ENCODE measurements at places on chromosomes 12 and 14.

- no peak for DNase-seq
Measured at GRCh38 chr14:79197516-79197915, 1013.8 kb downstream of the DIO2 start.

DNA sequence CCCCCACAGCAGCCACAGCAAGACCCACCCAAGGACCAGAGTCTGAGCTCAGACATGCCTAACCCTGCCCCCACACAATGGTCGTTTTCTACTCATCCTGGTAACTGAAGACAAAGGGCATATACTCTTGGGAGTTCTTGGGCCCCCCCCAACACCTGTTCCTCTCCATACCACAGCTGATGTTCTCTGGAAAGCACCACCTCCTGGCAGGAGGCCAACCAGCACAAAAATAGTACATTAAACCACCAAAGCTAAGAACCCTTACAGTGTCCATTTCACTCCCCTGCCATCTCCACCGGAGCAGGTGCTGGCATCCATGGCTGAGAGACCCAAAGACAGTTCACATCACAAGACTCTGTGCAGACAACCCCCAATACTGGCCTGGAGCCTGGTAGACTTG, 80.6 kb upstream of the DAAM1 start:
- DNase-seq: no peak

DNA sequence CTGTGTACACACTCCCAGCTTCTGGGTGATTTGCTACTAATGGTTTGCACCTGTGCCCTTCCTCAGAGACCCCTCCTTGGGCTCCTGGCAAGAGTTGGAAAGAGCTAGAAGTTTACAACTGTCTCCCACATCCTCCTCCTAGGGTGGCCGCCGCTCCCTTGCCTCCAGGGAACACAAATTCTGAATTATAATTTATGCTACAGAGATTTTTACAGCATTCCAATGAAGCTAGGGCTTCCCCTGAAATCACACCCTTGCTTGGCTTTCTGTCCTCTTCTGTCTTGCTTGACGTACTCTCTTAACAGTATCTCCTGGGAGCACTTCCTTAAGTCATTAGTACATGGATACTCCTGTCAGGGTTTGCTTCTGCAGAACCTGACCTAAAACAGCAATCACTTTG, 180.2 kb downstream of the KCNA5 start:
- no peak for DNase-seq

DNA sequence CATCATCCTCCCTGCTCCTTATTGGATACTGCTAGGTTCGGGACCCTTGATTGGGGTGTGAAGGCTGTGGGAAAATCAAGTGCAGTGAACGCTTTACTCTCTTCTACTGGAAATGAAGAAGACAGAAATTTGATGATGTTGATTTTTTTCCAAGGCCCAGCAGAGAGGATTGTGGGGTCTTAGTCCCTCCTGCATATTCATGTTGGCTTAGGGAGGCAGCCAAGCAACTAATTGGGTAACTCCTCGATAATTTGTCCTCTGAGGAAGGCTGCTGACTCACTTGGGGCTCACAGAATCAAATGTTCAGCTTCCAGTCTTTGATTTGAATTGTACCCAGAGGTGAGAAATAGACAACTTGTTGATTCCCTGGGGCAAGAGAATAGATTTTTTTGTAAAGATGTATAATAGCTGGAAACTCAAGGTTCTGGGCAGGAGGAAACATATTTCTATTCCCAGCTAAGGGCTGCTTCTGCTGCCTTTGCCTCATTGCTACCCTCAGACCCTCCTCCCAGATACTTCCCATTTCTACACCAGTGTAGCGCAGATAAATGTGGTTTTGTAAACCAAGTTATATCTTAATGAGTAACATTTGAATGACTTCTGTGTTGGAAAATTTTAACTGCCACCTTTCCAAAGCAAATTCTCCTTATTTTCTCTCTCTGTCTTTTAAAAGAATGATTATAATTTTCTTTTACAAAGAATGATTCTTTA, 21.7 kb downstream of the NEUROD4 start:
- DNase-seq: no peak

- DNase-seq: no peak
Measured at GRCh38 chr12:91178781-91179180, 3.8 kb downstream of the DCN start.

DNA sequence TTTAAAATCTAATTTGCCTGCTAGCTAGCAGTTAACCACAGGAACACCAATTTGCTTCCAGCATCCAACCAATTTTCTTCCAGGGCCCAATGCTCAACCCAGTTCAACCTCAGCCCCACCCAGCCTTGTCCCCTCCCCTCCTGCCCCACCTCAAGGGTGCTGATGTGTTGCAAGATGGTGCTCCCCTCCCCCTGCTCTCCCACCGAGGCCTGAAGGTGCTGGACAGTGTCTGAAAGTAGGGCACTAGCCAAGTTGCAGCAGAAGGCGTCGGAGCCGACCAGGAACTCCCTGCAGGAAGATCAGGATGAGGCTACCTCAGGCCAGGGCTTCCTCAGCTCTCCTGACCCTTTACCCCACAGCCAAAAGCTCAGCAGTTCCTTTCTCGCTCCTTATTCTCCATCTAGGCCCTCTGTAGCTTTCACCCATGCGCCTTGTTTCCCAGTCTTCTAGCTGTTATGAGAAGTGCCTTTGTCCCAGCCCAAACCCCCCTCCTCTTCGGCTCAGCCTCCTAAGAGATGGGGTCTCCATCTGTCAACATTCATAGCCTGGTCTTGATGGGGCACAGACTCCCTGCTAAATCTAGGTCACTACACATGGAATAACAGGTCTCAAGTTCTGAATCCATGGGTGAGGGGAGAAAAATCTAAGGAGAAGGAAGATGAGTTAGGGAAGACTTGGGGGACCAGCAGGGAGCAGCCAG, 3.6 kb downstream of the STAT6 start:
- DNase-seq: peak; percentile 95

DNA sequence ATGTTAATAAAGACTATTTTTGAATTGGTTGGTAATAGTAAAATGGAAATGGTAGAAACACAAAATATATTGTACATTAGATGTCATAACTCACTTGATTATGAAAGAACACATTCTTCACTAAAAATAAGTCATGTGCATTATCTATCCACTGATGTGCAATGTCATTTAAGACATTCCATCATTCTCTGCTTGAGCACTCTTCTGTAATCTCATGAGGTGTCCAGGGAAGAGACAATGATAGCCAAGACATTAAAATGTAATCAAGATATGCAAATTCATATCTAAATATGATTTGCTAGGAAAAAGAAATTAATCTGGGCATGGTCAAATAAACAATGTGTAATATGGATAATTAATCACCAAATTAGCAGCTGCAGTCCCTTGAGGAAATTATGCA, 422.5 kb downstream of the BTG1 start:
- no peak for DNase-seq

- DNase-seq: no peak
Measured at GRCh38 chr12:85558684-85559083, 277.5 kb downstream of the RASSF9 start.

- no peak for DNase-seq
Measured at GRCh38 chr14:74653386-74654138, 41.5 kb upstream of the LTBP2 start.

DNA sequence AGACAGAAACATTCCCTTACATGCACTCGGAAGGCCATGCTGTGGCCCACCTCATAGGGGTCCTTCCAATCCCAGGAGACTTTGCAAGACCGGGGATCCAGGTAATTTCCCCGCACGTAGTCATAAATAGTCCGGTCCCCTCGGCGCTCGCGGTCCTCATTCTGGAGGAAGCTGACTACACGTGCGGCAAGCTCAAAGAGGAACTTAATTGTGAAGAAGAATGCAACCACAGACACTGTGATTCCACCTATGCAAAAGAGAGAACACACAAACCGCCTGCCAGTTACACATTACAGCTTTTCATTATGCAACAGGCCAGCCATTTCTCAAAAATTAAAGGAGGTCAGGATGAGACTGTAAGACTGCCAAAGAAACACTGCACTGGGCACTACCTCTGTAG, 28.4 kb downstream of the AREL1 start:
- peak; percentile 40 for DNase-seq

DNA sequence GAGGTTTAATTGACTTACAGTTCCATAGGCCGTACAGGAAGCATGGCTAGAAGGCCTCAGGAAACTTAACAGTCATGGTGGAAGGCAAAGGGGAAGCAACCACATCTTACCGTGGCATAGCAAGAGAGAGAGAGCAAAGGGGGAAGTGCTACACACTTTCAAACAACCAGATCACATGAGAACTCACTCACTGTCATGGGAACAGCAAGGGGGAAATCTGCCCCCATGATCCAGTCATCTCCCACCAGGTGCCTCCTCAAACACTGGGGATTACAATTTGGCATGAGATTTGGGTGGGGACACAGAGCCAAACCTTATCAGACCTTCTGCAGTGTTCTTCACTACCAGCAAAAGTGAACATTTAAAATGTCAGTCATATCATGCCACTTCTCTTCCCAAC, 58.9 kb downstream of the USP15 start:
- DNase-seq: no peak

DNA sequence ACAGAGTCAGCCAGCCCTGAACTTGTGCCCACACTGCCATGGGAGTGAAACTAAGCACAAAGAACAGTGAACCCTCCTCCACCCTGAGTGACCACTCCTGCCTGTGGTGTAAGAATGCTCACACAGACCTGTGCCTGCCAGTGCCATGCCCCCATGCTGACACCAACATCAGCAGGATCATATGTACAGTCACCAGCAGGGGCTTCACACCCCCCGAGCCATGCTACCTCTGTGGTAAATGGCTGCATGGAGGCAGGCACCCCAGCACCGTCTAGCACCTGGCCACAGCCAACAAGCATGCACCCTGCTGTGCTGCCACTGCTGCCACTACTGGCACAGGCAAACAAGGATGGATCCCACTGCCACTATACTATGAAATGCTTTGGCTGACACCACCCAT, 344.4 kb upstream of the CCDC196 start:
- no peak for DNase-seq

DNA sequence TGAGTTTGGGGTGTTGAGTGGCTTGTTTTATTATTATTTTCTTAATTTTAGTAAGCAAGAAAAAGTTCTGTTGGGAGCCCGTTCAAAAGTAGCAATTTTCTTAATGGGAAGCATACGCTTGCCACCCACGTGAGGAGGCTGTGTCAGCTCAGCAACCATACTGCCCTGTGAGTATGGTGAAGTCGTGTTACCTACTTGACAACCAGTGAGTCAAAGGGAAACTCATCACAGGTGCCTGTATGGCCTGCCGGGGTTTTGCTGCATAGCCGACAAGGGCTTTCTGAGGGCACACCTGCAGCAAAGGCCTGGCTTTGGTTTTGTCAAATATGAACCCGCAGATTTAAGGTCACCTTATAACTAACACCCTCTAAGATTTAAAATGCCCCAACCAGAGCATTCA, 31.1 kb downstream of the PITPNM2 start:
- DNase-seq: no peak

DNA sequence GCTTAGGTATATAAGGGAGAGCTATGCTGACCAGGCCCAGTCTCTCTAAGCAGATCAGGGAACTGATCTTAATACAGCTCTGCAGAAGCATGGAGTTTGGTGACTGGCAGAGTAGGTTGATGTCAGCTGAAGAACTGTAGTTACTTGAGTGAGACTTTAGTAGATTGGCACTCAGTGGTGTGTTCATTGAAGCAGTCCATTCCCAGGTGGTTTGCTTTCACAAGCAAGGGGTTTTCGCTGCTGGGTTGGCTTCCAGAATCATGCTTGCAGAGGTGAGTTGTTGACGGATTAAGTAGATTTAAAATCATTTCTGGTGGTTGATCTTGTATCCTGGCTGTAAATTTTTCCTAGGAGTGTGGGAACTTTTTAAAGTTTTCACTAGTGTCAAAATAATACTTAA, 6.5 kb upstream of the DHRS7 start:
- no peak for DNase-seq

DNA sequence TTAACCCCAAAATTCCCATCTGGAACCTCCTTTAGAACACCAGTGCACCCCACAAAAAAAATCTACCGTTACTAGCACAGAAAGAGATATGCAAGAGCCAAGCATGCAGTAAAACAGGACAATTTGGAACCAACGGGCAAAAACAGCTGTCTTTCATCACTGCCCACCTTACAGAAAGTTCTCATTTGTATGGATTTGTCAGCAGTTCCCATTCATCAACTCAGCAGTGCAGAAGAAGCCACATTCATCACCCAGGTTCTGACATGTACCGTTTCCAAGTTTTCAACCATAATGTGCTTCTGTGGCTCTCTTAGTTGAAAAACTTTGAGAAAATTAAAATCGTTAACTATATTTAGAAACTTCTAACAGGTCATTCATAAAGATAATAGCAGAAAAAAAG, 387.0 kb downstream of the RPS29 start:
- no peak for DNase-seq

- no peak for DNase-seq
Measured at GRCh38 chr14:81868172-81868571, 334.5 kb upstream of the SEL1L start.

GRCh38 chr12:63353559-63353958, 202.6 kb upstream of the AVPR1A start:
- no peak for DNase-seq

GRCh38 chr12:28253161-28253641, 62.9 kb downstream of the CCDC91 start:
- no peak for DNase-seq

DNA sequence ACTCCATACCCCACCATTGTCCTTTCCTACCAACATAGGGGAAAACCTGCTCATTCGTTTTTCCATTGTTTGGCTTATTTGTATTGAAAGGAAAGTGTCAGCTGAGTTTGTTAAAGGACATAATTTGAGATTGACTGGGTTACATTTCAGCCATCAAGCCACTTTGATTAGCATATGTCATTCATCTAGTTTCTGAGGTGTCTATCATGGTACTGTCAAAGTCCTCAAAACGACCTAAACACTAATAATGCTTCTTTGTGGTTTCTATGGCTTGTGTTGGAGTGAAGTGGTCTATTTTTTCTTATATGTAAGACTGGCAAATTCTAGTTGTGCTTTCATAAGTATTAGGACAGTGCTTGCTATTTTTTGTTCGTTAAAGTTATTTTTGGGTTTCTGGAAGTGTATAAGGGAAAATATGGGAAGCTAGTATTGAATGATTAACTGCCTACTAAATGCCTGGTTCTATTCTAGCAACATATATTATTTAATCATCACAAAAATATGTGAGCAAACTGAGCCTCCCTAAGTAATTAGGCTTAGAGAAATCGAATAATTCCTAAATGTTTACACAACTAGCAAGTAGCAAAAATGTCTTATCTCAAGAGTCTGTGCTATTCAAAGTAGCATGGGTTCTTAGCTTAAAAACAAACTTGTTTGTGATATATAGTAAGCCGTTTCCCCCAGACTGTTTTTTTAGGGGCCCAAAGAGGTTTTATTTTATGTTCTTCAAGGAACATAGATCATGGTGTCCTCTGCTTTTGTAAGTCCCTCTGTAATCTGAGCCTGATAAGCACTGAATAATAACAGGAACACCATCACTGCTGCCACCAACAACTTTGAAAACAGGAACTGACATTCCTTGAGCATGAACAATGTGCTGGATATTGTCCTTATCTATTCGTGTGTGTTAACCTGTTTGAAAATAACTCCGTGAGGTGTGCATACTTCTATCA, 67.1 kb downstream of the DERA start:
- no peak for DNase-seq

GRCh38 chr14:23327947-23328744, 6.9 kb downstream of the PABPN1 start:
- peak; percentile 57 for DNase-seq

GRCh38 chr14:103848175-103849077, 1.1 kb upstream of the PPP1R13B start:
- no peak for DNase-seq

GRCh38 chr12:59698600-59698999, 102.8 kb downstream of the SLC16A7 start:
- no peak for DNase-seq
